ENCODE measurements at places on chromosomes 5 and 9.
A peak's percentile ranks its signal among the peaks of the same experiment; 100 is the strongest.

DNA sequence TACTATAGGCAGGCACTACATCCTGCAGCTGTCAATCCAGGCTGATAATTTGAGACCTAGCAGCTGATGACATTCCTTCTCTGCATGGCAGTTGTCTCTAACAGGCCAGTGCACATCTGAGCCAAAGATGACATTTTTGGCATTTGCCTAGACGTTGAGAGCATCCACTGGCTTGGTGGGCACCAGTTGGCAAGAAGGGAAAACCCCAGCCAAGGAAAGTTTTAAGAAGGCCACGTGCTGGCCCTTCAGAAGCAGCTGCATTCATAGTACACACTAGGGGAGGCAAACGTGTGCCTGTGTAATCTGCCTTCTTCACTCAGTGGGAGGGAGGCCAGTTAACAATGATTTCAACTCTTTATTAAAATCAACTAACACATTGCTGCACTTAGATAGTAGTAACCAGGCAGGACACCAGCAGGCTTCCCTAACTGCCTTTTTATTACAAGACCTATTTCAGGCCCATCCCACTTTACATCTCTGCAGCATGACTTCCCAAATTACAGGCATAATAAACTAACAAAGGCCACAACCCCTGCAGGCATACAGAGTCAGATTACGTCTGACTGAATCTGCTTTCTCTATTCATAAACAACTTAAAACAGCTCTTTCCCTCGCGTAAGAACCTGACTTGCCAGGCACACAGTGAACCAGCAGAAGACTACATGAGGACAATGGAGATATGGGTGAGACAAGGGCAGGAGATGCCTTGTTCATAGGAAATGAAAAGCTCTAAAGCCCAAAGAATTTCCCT, 576.3 kb downstream of the PDE4D start:
- no peak for DNase-seq

DNA sequence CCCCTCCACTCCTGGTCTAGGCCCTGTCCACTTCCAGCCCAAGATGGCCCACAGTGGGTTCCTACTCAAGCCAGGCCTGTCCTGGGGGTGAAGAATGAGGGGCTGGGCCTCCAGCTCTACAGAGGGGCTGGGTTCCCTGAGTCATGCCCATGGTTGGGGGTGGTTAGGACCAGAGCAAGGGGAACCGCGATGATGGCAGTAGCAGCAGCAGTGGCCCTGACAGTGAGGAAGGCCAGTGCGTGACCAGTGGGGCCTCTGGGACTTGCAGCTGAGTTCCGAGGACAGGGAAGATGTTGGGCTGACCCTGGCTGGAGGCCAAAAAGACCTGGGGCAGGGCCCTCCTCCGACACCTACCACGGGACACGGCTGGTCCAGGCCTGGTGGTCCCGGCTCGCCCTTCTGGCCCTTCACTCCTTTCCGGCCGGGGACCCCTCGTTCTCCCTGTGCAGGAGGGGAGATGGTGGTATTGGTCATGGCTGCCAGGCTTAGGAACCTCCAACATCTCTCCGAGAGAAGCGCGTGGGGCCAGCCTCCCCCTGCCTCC, 9.2 kb upstream of the PHYKPL start:
- DNase-seq = peak; percentile 63

DNA sequence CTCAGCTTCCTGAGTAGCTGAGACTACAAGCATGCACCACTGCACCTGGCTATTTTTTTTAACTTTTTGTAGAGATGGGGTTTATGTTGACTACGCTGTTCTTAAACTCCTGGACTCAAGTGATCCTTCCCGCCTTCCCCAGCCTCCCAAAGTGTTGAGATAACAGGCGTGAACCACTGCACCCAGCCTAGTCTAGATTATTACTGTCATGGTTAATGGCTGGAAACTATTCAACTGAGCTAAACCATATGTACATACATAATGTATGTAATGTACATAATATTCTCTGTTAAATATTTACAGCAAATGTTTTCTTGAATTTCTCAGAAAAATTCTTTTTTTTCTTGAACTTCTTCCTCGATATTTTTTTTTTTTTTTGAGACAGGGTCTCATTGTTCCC, 21.3 kb downstream of the PPP2CA start:
- DNase-seq = no peak

- DNase-seq = no peak
These were observed 20.1 kb downstream of the PTCH1 start for GRCh38 chr9:95496687-95497086.

DNA sequence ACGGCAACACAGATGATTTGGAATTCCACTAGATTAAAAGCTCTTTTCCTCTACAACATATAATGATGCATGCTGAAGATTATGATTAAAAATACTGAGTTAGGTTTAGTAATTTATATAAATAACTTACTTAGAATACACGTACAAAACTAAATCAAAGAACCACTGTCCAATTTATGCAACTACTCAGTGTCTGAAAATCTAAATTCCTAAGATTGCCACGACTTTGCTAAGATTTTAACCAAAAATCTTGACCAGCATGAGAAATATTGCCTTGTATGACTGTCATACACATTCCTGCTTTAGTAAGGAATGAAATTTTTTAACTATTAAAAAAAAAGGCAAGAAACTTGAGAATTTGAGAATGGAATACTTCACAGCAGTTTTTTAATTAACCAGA, 292.4 kb downstream of the ZNF608 start:
- no peak for DNase-seq

DNA sequence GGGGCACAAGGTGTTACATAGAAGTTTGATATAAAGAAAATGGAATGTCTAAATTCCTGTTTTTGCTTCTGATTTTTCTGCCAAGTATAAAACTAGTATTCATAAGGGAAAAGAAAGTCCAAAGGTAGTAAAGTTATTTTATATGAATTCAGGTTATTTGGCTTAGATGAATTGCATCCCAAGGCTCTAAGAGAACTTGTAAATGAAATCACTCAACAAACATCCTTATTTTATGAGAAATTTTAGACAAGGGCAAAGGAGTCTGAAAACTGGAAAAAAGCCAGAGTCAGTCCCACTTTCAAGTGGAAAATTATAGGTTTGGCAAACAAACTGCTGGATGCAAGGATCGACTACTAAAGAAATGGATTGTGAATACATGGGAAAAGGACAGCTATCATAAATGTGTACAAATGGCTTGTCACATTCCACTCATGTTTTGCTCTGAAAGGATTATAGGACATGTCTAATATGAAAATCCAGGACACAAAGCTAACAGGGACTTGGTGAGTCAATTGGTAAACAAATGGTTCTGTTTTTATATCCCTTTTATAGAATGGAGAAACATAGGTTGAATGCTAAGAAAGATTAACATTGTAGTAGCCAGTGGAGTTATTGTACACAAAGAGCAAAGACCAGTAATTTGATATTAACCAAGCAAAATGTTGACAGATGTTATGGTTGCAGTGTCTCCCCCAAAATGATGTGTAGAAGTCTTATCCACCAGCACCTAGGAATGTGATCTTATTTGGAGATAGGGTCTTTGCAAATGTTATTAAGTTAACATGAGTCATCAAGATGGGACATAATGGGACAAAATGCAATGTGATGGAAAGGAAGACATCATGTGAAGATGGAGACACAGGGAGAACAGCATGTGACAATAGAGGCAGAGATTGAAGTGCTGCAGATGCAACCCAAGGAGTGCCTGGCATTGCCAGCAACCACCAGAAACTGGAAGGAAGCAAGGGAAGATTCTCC, 495.7 kb downstream of the TLE1 start:
- no peak for DNase-seq

DNA sequence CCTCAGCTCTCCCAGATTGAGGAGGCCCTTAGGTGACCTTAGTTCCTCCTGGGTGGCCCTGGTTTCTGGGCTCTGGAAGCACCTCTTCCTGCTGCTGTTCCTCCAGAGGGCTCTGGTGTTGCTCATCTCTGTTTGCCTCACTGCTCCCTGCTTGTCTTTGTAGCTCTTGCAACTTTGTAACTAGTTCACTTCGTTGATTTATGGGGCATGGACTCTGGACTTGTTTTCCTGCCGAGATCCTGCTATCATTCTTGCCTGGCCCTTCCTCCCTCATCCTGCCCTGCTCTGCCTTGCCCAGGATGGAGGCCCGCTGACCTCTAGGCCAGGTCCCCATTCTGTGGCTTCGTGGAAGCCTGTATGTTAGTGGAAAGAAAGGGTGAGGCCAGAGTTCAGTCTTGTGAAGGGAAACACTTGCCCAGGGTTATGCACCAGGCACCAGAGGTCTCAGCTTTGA, 169.3 kb downstream of the MACROH2A1 start:
- DNase-seq = no peak

DNA sequence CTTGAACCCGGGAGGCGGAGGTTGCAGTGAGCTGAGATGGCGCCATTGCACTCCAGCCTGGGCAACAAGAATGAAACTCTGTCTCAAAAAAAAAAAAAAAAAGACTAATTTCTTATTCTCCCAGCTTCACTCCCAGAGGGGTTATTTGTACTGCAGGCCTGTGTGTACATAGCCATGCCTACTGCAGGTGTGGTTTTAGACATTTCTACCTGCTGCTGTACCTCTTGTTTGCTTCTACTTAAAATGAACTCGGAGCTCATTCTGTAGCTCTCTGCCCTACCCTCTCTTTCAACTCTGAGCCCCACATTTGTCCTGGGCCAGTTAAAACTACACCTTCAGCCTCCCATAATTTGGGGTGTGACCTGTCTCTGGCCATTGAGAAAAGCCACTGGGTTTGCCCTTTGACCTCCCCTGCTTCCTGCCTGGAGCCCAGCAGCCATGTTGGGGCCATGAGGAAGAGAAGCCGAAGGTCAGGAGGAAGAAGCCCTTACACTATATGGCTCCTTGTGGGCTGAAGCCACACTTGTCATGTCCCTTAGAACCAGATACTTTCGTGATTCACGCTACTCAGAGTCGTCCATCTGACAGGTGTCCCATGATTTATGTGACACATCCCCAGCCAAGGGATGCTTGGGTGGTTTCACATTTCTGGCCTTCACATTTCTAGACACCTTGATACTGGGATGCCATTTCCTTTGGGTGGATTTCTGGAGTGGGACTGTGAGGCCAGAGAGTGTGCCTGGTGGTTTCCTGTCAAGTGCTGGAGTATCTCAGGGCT, 9.4 kb upstream of the CARD19 start:
- no peak for DNase-seq

DNA sequence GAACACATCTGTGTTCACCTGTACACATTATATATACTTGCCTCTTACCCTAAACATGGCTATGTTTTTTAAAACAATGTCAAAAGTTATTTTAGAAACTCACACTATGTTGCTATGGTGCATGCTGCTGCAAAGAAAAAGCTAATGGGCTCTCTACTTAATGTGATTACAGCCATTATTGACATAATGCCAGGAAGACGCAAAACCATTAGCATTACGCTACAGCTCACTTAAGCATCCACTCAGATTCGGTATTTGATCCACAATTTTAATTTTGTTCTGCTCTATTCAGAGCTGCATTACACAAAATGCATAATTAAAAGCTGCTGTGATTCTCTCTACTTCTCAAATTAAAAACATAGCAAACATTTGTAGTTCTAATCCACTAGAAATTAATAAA, 395.2 kb downstream of the BNC2 start:
- DNase-seq = no peak

GRCh38 chr5:167511276-167511675, 780.2 kb upstream of the WWC1 start:
- DNase-seq = no peak

GRCh38 chr5:17720071-17720470, 85.8 kb downstream of the TAF11L14 start:
- no peak for DNase-seq

- no peak for DNase-seq
These were observed 58.4 kb downstream of the ARL15 start for GRCh38 chr5:54251981-54252380.

GRCh38 chr9:92100237-92100911, 14.8 kb downstream of the SPTLC1 start:
- no peak for DNase-seq

GRCh38 chr9:14935106-14935751, 25.0 kb upstream of the FREM1 start:
- DNase-seq = no peak

DNA sequence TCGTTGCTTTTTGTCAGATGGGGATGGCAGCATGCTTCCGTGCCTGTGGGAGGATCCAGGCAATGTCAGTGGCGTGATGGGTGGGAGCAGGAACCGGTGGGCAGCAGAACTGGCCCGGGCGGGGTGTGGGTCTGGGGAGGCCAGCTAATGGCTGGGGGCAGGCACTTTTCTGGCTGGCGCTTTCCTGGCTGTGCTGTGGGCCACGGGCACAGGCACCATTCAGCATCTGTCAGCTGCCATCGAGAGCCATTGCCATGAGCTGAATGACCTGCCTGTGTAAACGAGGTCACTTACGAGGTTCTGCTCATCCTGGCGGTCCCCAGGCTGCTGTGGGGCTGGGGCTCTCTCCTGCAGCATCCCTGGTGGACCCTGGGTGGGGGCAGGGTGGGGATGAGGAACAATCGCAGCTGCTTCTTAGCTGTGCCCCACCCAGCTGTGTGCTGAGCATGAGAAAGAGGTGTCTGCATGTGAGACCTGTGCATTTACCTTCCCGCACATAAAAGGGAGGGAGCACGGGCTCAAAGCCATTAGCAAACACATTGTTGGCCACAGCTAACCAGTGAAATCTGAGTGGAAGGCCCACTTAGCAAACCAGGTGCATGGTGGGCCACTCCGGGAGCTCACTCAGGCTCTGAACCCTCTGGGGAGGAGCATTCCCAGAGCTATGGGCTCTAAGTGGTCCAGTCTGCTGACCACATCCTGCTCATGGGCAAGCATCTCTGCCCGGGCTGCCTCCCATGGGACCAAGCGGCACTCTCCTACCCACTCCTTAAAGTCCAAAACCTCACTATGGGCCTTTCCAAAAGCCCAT, 41.3 kb upstream of the OLFM1 start:
- DNase-seq = no peak

- DNase-seq = no peak
These were observed 317.4 kb downstream of the ARHGEF28 start for GRCh38 chr5:73943397-73943796.

DNA sequence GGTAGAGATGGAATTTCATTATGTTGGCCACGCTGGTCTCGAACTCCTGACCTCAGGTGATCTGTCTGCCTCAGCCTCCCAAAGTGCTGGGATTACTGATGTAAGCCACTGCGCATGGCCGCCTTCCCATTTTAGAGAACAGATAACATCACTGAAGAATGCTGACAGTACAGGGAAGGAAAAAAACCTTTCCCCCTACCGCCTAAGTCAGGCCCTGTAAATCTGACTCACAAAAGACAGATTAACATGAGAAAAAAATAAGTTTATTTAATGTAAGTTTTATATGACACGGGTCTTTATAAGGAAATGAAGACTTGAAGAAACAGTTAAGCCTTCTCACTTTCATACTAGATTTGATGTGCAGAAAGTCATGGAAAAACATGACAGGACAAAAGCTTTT, 227.2 kb upstream of the ZNF608 start:
- no peak for DNase-seq

DNA sequence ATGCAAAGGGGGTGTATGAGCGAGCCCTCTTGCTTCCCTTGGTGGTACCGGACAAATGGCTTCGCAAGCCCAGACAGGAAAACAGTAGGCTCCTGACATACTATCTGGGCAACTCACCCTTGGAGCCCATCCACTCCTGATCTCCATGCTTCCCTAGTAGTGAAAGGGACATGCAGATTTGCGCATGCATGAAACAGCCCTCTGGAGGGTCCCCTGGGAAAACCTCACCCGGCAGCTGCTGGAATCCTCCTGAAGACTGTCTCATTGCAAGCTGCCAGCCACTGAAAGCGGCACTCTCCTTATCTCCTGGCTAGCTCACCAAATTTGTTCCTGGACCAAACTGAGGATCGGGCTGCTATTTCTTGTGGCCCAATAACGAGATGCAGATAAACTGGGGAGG, 10.2 kb downstream of the ZNF169 start:
- DNase-seq = no peak

GRCh38 chr9:27473111-27473529, 51.0 kb upstream of the IFNK start:
- peak; percentile 13 for DNase-seq
